ENCODE measurements at places on chromosomes 6 and 20.

GRCh38 chr6:125104425-125104824 is 49.1 kb upstream of the TPD52L1 start:
- peak; percentile 62 for DNase-seq

- DNase-seq, result peak; percentile 72
These were observed 209.7 kb downstream of the FARS2 start for GRCh38 chr6:5471044-5471443.

DNA sequence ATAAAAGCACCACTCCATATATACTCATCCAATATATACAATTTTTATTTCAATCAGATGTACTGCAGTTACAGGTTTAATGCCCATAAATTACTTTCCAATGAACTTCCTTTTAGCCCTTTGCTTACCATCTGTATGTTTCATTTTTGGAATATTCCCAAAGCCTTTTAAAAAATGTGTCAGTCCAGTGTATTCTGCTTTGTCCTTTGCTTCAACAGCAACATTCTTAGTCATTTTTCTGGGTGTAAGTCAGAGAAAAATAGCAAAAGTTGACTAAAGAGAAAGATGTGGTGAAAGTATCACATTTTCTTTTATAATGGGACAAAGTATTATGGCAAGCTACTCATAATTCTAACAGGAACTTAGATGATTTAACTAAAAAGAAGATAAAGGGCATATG is 15.2 kb downstream of the DSE start:
- no peak for DNase-seq

- peak; percentile 91 for DNase-seq
These were observed 137.6 kb downstream of the IMPG1 start for GRCh38 chr6:75934643-75935472.

- DNase-seq, result no peak
These were observed 622.9 kb downstream of the UTRN start for GRCh38 chr6:144908004-144908403.

DNA sequence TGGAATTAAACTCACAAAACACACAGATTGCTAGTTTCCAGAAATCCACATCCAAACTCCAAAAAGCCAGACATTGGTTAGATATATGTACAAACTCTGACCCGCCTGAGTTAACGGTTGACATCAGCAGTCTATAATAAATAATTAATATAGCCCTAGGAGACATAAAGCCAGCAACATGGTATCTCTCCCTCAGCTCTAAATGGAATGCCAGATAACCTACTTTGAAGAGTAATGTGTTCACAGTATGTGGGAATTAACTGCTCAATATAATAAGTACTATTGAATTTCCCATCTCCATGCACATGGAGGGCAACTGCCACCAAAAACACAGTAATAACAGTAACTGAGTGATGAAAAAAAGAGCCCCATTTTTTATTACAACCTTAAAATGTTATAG is 383.2 kb downstream of the CD83 start:
- no peak for DNase-seq

DNA sequence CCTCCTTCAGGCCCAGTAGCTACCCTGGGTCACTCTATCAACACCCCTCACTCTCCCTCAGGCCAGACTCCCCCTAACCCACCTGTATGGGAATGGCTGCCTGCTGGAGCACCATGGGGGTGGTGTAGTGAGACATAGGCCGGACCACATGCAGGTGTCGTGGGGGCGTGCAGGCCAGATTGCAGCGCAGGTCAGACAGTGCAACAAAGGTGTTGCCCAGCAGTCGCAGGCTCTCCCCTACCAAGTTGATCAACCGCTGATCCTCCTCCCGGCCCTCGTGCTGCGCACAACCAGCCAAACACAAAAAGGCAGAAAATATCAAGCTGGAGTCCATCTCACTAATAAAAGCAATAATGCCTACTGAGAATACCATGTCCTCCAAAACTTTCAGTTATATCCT is 7.1 kb downstream of the BAG6 start:
- DNase-seq, result no peak

- peak; percentile 74 for DNase-seq
These were observed 579.6 kb downstream of the COL12A1 start for GRCh38 chr6:74626288-74626687.

- DNase-seq, result no peak
These were observed 6.5 kb downstream of the DDR1 start for GRCh38 chr6:30890646-30891449.

GRCh38 chr6:16228709-16229665 is 9.4 kb upstream of the GMPR start:
- DNase-seq, result no peak

DNA sequence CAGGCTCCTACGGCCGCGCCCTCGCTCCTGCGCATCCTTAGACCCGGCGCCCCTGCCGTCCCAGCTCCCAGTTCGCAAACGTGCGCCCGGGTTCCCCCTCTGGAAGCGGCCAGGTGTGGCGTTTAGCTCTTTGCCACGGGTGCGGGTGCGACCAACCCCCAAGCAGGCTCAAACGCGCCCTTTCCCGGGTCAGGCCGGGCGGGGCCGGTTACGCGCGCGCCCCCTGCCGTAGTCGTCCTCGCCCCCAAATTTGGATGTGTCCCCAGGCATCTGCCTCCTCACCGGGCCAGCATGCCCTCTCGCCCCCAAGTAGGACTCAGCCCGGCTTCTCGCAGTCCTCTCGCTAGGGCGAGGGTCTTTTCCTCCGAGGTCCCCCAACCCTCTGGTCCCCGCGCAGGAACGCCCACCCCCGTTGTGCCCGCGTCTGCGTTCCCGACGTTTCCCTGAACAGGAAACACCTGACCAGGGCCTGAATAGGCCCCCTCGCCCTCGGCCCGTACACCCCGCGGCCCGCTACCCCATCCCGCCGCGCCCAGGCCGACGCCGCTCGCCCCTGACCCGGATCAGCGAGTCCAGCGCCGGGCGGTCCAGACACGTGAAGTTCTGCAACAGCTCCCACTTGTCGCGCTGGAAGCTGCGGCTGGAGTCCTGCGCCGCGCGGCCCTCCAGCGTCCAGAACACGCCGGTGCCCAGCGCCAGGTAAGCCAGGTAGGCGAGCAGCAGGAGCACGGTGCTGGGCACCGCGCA is 520 bp downstream of the KCNK17 start:
- DNase-seq, result no peak

GRCh38 chr6:161021998-161022743 is 30.6 kb downstream of the MAP3K4 start:
- DNase-seq, result no peak

DNA sequence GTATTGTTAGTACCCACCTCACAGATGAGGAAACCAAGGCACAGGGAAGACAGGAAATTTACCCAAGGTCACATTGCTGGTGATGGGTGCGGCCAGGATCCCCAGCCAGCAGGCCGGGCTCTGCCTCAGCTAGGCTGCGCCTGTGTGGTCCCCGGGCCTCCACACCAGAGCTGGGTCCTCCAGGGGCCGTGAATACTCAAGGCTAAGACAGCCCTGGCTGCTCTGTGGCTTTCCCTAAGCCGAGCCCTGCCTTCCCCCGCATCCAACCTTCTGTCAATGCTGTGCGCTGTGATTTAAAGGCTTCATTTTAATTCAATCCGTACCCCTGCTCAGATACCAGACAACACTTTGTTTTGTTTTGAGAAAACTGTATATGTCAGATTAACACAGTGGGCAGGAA is 246.7 kb downstream of the TTLL2 start:
- DNase-seq, result peak; percentile 64

DNA sequence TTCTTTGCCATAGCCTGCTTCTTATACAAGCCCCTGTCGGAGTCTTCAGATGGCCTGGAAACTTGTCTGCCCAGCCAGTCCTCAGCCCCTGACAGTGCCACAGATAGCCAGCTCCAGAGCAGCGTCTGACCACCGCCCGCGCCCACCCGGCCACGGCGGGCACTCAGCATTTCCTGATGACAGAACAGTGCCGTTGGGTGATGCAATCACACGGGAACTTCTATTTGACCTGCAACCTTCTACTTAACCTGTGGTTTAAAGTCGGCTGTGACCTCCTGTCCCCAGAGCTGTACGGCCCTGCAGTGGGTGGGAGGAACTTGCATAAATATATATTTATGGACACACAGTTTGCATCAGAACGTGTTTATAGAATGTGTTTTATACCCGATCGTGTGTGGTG is 29.5 kb downstream of the SLCO4A1 start:
- no peak for DNase-seq

- DNase-seq, result no peak
These were observed 81.4 kb downstream of the PDE10A start for GRCh38 chr6:165581678-165582077.

DNA sequence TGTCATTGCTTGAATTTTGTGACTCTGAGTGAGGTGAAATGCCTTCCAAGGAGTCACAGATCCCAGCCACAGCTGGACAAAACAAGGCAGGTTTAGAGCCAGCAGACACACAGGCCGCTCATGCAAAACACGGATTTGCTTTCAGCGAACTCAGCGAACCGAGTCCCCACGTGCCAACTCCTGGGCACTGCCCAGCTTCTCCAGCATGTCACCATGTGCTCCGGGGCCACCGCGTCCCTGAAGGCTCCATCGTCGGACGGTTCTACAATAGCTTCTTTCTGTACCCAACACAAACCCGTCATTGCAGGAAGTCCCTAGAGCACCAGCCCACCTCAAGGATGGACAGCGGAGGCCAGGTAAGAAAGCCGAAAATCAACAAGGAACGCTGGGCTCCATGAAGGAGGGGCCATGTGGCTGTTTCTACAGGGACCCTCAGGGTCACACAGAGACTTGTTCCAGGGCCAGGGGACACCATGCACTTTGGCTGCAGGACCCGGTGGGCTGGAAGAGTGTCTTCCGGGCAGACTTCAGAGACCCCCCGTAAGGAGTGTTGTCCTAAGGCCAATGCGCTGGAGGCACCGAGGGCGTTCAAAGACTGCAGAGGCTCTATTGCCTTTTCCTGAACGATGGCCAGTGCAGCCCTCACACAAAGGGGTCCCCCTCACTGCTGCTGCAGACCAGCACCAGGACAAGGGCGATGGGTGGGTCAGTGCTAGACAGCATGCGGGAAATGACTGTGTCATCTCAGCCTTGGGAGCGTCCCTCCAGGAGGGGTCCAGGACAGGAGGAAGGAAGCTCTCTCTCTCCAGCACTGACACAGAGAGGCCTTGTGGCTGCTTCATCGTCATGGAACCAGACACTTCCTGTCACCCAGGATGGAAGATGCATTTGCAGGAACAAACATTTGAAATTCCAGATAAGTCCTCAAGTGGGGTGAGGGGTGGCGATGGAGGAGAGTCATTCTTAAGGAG is 19.8 kb downstream of the DACT2 start:
- DNase-seq, result no peak

DNA sequence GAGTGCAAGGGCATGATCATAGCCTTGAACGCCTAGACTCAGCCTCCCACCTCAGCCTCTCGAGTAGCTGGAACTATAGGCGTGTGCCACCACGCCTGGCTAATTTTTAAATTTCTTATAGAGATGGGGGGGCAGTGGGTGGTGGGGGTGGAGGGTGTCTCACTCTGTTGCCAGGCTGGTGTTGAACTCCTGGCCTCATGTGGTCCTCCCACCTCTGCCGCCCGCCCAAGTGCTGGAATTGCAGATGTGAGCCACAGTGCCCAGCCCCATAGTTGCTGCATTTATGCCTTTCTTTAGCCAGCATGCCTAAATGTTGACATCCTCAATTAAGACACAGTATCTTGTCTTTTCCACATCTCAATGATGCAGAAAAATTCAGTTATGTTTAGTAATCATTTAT is 171.1 kb downstream of the ARID1B start:
- no peak for DNase-seq

GRCh38 chr6:134317471-134318131 is at the start of gene SGK1:
Gene SGK1, minus strand, starts transcription at chr6:134318112. Its CDS starts 652 bp downstream, at chr6:134317460.
- no peak for DNase-seq

- DNase-seq, result peak; percentile 47
These were observed 118.2 kb downstream of the RPS12 start for GRCh38 chr6:132932588-132932987.

DNA sequence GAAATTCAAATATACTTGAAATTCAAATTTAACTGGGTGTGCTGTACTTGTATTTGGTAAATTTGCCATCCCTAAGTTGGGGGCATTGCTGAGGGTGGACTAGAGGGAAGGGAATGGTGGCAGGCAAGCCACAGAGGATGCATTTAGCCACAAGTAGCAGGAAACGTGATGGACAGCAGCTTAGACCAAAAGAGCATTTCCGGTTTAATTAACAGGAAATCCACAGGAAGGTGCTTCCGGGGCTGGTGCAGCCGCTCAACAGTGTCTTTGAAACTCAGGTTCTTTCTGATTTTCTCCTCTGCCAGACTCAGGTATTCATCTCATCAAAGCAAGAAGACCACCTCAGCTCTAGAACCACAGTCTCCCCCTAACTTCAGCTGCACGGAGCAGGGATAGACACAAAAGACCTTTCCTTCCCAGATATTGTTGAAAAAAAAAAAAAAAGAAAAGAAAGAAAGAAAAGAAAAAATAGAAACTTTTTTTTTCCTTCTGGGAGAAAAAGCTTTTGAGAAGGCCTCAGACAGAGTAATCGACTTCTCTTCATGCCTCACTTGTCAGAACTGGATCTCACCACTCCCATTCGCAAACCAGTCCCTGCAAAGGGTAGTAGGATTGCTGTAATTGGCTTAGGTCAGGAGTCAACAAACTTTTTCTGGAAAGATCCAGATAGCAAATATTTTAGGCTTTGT is 8.0 kb upstream of the BCAS1 start:
- no peak for DNase-seq

GRCh38 chr6:56231827-56232226 is 15.6 kb downstream of the COL21A1 start:
- DNase-seq, result no peak

GRCh38 chr6:124517339-124517738 is 444.9 kb upstream of the RNF217 start:
- no peak for DNase-seq

GRCh38 chr20:22866812-22867341 is 168.2 kb upstream of the SSTR4 start:
- peak; percentile 90 for DNase-seq

DNA sequence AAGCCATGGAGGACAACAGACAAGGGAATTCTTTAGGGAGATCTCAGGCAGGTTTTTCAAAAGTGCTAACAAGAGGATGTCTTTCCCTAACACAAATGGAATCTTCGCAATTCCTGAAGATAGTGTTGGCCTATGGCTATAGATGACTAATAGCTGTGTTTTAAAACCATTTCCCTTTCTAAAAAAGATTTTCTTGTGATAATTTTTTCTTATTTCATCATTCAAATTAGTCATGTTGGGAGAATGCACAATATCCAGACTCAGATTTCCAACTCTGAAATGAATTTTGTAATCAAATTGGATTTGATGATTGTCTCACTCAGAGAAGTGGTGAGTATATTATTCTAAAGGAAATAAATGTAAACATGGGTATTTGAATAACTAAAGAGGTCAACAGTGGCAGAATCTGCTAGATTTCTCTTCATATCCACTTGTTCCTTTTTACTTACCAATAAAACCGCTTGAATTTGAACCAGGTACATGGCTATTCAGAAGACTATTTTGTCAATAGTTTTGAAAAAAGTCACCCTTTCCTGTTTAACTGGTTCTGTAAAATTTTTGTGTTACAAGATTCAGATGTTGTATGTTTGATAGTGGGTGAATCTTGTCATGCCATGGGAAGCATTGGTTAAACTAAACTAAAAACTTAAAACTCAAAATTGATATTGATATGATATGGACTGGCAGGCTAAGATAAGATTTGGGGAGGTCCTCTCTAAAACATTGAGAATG is 1223.7 kb upstream of the EYS start:
- no peak for DNase-seq

All from SJCRH30 (cell line).